ENCODE measurements at places on chromosomes 2 and 18.

GRCh38 chr2:109347626-109348025 lies 218.6 kb downstream of the SH3RF3 start:
- DNase-seq = no peak

GRCh38 chr2:196291426-196291825 lies 120.0 kb upstream of the STK17B start:
- DNase-seq = no peak

- DNase-seq = no peak
Observed at GRCh38 chr18:75211953-75212750, 1.6 kb downstream of the TSHZ1 start.

DNA sequence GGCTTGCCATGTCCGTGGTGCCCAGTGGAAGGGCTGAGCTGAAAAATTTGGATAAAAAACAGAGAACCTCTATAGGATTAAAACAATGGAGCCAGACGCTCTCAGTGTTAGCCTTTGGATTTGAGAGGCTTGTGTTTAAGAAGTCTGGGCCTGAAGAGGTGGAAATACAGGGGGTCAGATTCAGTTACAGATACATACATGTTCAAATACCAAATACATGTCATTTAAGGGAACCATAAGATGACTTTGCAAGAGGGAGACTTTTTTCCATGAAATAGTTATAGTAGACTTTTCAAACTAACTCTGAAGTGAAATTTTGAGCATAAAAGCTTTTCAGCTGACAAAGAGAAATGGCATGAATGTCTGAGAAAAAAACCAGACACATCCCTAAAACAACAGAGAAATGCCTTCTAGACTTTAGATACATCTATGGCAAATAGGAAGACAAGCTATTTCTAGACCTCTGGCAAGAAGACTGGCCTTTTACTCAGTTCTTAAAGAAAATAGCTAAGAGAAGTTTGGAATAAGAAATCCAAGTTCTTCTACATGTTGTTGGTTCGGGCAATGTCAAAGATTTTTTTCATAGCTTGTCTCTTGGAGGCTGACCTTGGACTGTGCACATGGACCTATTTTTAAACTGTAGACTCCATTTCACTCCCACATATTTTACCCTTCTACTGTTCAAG lies 112.9 kb downstream of the LTBP1 start:
- DNase-seq = no peak

DNA sequence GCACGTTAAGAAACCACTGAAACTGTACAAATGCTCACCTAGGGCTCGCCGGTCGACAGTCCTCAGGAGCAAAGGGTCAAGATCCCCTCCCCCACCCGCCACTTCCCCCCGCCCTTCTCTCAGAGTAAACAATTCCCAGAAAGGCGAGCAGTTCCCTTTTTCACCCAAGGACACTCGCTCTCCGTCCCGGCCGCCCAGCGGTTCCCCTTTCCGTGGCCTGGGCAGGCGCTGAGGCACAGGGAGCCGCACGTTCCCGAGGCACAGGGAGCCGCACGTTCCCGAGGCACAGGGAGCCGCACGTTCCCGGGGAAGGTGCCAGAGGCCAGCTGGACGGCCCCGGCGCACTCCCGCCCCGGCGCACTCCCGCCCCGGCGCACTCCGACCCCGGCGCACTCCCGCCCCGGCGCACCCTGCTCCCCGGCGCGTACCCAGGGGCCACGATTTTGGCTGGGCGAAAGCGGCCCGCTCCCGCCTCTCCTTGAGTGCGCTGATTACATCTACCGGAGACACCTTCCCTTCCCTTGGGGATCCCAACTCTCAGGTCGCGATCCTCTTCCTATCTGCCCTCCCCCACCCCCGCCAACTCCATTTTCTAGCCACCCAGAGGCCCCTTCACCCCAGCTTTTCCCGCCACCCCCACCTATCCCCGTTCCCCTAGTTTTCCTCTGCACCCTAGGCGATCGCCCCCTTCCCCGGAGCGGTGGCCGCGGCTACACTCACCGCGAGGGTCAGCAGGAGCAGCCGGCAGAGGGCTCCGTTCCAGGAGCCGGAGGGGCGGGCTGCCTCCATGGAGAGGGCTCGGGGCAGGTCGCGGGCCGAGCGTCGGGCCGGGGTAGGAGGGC lies 817 bp downstream of the DSC2 start:
- DNase-seq = no peak

- no peak for DNase-seq
Observed at GRCh38 chr18:9453283-9453682, 22.0 kb upstream of the RALBP1 start.

DNA sequence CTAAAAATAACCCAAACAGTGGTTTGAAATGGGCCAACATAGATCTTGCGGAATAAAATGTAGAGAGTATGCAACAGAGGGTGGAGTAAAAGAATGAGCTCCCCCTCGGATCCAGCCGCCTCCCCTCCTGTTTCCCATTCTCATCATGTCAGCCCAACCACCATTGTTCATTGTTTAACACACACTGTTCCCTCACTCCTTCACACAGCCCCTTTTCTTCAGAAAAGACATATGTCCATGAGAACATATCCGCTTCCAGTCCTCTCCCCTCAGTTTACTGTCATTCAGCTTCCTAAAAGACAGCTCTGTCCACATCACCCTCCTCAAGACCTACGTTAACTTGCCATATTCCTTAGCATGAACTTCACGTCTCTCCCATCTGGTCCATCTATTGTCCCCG lies 62.9 kb upstream of the SERTAD2 start:
- no peak for DNase-seq

GRCh38 chr18:11154368-11154989 lies 5.1 kb upstream of the PIEZO2 start:
- DNase-seq = no peak

GRCh38 chr18:43651057-43651456 lies 373.8 kb upstream of the SYT4 start:
- DNase-seq = no peak

- no peak for DNase-seq
Observed at GRCh38 chr2:18245375-18245774, 315.1 kb downstream of the RDH14 start.

GRCh38 chr18:60755134-60755533 lies 382.6 kb upstream of the MC4R start:
- DNase-seq = no peak

DNA sequence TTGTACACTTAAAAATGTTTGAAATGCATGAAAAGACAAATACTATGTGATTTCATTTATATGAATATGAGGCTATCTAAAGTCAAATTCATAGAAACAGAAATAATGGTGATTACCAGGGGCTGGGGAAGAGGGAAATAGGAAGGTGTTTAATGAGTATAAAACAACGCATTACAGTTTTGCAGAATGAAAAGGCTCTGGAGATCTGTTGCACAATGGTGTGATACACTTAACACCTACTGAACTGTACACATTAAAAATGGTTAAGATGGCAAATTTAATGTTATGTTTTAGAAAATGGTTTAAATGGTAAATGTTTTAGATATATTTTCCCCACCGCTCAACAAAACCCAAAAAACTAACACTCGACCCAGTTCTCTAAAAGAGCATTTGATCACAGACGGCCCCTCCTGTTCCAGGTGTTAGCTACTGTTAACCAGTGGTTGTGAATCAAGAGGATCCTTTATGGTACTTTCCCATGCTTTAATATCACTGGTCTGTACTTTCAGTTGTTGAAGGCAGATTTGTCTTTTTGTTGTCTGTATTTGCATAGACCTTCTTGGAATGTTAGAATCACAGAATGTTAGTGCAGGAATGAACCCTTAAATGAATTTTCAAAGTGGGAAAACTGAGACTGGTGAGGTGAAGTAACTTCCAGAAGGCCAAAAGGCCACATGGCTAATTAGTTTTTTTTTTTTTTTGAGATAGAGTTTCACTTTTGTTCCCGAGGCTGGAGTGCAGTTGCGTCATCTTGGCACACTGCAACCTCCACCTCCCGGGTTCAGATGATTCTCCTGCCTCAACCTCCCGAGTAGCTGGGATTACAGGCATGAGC lies 10.2 kb downstream of the RAB10 start:
- DNase-seq = no peak

DNA sequence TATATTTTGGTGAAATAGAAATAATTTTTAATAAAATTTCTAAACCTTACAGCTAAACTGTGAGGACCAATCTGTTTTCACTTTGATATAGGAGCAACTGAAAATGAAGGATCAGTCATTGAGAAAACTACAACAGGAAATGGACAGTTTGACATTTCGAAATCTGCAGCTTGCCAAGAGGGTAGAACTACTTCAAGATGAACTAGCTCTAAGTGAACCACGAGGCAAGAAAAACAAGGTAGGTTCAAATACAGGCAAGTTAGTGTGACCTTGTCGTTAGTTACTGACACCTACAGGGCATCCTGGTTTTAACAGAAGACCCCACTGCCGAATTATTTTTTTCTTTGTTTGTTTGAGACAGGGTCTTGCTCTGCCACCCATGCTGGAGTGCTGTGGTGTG lies 75.5 kb upstream of the STON1 start:
- DNase-seq = no peak

GRCh38 chr18:52541056-52541455 lies 201.1 kb downstream of the DCC start:
- DNase-seq = peak; percentile 70

DNA sequence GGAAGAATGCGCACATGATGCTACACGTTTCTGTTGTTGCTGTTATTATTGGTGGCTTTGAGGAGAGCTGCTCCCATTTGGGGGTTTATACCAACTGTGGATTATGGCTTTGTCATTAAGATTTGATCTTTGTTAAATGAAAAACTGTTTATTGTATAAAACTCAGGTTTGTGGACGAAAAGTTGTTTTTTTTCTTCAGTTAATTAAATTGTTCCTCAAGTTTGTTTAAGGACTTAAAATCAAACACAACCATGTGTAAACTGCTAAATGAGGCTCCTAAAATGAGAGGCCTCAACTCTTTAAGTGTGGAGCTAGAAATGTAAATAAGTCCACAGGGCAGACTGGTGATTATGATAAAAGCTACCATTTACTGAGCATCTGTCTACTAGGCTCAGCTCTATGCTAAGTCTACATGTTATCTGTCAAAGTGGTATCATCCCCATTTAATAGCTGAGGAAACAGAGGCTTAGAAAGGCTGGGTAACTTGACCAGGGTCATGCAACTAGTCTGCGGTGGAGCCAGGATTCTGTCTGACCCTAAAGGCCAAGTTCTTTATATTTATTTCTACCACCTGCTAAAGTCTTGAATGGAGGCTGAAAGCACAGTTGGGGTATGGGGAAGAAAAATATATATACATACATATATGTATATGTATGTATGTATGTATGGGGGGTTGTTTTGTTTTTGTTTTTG lies 4.1 kb downstream of the MYCN start:
- DNase-seq = no peak

- no peak for DNase-seq
Observed at GRCh38 chr2:160209516-160209856, 9.4 kb upstream of the ITGB6 start.

Measured in NCI-H446 (cell line).